ENCODE measurements at places on chromosomes 12 and 14.

DNA sequence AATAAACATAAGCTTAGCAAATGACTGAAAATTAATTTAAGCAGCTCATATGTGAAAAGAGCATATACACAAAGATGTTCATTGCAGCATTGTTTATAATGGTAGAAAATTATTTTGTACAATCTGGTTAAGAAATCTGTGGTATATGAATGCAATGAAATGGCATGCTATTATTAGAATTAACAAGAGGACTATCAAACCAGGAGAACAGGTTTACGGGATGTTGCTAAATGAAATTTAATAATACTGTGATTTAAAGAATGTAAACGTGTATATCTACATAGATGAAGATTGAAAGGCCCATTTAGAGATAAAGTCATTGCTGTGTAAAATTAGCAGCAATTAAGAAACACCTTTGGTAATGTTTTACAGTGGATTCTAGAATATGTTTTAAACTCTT, 70.5 kb downstream of the EID3 start:
- DNase-seq, result no peak

DNA sequence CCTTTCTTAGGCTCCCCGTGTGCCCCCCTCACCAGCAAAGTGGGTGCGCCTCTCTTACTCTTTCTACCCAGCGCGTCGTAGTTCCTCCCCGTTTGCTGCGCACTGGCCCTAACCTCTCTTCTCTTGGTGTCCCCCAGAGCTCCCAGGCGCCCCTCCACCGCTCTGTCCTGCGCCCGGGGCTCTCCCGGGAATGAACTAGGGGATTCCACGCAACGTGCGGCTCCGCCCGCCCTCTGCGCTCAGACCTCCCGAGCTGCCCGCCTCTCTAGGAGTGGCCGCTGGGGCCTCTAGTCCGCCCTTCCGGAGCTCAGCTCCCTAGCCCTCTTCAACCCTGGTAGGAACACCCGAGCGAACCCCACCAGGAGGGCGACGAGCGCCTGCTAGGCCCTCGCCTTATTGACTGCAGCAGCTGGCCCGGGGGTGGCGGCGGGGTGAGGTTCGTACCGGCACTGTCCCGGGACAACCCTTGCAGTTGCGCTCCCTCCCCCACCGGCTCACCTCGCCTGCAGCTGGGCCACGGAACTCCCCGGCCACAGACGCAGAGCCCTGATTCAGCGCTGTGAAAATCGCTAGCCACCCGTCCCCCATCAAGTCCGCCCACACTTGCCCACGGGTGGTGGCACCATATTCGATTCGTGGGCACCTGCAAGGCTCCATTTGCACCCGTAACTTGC, 1.3 kb downstream of the TMEM233 start:
- no peak for DNase-seq

GRCh38 chr12:28425526-28425925, 235.3 kb downstream of the CCDC91 start:
- DNase-seq, result no peak

DNA sequence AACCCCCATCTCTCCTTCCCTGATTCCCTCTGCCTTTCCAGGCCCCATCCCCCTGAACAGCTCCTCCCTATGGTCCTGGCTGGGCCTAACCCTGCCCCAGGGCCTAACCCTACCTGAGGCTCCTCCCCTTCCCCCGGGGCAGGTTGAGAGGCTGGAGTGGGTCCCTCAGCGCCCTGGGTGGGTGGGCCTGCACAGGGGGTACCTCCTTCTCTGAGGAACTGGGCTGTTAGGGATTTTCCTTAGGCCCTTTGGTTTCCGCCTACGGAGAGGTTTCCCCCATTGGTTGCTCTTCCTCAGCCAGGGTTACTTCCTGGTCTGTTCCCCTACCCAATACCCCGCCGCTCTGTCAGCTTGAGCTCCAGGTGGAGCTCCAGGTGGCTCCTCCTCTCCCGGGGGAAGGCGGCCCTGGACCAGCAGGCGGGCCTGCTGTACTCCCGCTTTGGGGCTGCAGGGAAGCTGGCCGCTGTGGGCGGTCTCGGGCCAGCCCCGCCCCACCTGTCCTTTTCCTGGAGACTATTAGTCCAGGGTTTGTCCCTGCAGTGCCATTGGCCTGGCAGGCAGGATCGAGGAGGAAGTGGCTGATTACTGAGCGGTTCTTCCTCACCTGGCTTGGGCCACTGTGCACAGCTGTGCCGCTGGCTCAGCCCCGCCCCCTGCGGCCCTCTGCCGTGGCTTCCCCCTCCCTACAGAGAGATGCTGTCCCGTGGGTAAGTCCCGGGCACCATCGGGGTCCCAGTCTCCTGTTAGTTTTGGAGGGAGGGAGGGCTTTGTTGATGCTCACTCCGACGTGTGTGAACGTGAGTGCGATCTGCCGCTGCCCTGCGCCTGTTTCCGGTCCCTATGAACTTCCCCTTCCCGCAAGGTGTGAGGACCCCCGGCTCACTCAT, 2.5 kb downstream of the C12orf57 start:
- DNase-seq, result no peak

DNA sequence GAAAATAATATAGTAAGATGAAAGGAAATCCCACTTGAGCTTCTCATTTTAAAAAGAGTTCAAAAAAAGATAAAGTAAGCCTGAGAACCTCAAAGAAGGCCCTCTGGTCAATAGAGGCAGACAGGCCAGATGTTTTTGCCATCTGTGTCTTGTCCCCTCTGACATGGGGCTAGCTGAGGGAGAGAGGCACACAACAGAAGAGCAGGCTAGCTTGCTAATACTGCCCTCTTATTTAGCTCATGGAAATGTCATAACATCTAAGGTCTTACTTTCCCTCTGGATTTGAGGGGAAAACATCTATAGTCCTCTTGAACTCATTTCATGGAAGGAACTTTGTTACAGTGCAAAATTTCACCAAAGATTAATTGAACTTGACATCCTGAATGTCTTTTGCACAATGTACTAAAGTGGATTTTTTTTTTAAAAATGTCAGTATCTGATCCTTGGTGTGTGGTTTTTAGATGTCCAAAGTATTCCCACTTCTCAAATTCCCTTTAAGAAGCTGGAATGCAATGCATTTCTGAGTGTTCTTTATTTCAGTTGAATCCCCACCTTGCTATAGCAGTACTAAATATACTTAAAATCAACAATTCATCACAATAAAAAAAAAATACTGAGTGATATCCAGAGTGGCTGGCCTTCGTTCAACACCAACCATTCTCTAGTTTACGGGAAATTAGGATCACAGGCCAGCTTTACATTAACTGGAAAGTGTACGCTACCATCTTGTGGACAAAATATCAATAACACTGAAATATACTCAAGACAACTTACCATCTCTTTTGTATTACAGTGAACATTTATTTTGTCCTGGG, 176.7 kb downstream of the PAH start:
- peak; percentile 57 for DNase-seq

DNA sequence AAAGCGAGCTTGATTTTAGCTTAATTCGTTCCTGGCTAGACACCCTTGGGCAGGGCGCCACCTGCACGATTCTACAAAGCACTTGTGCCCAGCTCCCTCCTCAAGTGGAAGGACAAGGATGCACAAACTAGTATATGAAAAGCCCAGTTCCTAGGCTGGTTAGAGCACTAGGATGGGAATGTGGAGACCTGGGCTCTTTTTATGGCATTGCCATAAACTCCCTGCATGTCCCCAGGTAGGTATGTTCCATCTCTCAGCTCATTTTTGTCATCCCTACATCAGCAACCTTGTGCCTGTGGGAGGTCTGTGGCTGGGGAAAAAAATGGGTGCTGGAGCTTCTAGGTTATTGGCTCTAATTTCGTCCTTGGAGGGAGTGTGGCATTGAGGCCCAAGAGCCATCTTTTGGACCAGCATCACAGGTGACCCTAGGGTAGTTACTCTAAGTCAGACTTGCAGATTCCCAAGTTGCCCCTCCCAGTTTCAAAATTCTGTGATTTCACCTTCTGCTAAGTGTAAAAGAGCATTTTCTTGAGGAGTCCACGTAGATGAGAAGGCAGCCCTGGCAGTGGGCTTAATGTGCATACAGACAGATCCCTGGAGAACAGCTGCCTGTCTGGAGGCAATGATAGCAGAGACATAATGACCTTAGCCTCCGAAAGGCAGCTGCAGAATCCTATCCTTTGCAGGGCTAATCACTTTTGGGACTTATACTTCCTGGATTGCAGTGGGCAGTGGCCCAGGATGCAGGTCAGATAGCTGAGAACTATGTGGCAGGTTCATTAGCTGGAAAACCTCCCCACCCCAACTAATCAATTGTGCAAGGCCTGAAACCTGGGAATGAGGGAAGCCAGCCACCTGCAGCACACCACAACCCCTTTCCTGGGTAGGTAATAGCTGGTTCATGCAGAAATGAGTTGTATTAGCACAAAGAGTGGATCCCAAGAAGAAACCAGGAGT, 47.6 kb upstream of the BDKRB2 start:
- DNase-seq, result no peak

DNA sequence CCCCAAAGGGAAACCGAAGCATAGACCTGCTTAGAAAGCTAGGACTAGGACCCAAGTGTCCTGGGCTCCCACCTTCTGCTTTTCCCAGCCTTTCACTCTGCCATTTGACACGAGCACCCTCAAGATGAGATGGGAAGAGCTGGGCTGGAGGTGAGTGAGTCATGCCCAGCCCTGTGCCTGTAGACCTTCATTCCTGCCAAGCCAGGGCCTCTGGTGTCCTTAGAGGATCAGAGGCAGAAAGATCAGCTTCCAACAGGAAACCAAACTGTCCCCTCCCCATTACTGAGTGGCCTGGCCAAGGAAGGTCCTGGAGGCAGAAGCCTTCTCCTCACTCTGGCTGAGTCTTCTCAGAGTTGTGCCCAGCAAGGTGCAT, 3.5 kb downstream of the TMEM63C start:
- DNase-seq, result no peak

GRCh38 chr12:102797528-102797927, 119.5 kb downstream of the PAH start:
- DNase-seq, result no peak

GRCh38 chr12:6363330-6364043, 11.9 kb downstream of the SCNN1A start:
- peak; percentile 38 for DNase-seq

GRCh38 chr12:30970559-30971197, 44.1 kb downstream of the TSPAN11 start:
- no peak for DNase-seq

DNA sequence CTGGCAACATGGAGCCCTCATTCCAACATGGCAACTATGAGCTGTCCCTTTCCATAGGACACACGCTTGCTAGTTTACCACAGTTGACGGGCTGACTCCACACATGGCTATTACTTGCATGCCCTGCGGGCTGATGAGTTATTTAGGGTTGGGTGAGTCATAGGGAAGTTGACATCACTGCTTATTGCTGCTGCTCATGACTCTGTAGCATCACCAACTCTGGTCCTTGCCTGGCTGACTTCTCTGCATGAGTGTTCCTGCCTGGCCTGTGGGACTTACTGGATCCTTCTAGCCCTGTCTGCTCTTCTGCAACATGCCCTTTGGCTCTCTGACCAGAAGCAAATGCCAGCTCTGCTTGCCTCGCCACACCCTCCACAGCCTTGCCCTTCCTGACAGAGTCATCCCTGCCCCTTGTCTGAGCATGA, 199.5 kb downstream of the ANO6 start:
- peak; percentile 47 for DNase-seq

- no peak for DNase-seq
These were observed 382.8 kb downstream of the ADAMTS20 start for GRCh38 chr12:43169115-43169681.

DNA sequence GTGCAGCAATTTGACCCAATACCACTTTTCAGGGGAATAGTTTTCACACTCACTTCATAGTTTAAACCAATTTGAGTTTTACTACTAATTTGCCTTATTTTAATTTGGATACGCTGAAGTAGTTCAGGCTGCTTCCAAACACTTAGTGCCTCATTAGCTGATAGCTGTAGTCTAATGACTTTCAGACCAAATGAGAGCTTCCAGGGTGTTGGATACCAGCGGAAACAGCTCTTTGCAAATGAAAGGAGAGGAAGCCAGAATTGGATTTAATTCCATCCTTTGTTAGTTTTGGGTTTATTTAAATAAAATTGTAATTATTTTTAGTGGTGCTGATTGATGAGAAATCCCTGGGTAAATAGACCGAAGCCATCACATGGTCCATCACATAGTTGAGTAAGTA, 158.3 kb upstream of the SEL1L start:
- DNase-seq, result no peak

- DNase-seq, result no peak
These were observed 10.4 kb downstream of the CAPRIN2 start for GRCh38 chr12:30744321-30744720.

GRCh38 chr12:53670308-53670707, 5.6 kb downstream of the ATP5MC2 start:
- DNase-seq, result no peak

GRCh38 chr14:71698027-71698426, 234.2 kb upstream of the RGS6 start:
- no peak for DNase-seq

DNA sequence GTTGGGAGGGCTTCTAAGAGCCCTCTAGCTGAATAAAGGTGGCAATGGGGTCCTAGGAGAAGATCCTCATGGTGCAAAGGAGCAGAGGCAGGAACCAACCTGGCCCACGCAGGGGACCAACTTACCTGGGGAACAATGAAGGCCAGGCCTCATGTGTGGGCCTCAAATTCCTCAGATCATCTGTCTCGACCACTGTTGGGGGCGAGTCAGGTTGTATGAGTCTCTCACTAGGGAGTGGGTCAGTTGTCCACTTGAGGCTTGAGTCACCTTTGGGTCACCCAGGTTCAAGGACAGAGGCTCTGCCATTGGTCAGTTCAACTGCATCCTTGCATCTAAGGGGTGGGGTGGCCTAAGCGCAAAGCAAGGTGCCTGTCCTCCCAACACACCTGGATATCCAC, 43.7 kb upstream of the BDKRB2 start:
- no peak for DNase-seq

GRCh38 chr12:1886396-1887008, 31.9 kb downstream of the CACNA2D4 start:
- no peak for DNase-seq

DNA sequence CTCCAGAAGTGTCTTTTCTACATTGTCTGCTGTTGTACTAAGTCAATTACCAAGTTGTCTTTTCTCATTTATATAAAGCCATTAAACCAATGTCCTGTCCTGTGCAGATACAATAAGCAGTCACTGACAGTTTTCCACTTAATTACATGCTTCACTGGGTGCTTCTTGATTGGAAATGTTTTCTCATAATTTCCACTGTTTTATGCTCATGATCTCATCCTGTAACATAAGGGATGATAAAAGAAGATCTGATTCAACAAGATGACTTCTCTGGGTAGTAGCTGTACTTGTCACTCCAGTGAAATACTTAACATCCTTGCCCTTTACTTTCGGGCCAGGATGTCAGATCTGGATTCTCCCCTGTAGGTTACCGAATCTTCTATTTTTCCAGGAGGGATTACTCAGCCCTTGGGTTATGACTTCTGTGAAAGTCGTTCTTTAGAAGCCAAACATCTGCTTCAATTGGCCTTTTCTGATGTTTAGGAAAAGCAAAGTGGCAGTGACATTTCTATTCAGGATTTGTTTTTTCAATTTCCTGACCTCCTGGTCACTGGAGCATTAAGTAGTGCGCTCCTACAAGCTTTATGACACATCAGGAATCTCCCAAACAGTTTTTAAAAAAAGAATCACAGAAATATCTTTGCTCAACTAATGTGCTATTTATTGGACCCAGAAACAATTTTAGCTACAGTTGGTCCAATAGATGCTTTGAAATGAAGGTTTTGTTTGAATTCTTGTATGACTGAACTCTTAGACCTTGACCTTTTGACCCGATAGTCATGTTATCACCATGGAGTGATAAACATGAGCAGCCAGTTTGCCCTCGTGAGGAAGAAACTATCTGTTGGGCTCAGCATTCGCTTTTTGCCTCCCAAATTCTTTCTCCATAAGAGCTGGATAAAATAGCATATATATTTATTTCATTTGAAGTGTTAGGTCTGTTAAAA, 234.5 kb upstream of the SSTR1 start:
- DNase-seq, result no peak
